Hepatocyte (in vitro differentiated cells): ENCODE measurements at places on chromosomes 7 and 10.
A peak's percentile ranks its signal among the peaks of the same experiment; 100 is the strongest.

DNA sequence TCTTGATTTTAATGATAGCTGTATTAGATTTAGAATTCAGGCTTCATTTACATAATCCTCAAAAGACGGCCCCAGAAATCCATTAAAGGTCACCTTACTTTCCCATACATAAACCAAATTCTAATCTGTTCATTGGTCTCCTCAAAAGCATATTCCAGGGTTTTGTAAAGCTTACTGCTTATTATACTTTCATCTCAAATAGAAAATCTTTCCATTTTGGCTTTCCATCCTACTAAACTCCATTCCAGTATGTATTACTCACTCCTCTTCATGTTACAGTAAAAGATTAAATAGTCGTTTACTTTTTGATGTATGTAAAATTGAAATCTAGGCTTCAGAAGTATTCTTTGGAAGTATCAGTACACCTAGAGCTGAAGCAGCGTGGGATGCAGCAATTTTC lies 143.5 kb upstream of the LRRN3 start:
- no peak for DNase-seq

GRCh38 chr10:71337219-71337701 lies 18.2 kb downstream of the SLC29A3 start:
- DNase-seq: no peak

- DNase-seq: peak; percentile 39
Observed at GRCh38 chr10:124916098-124916584, 25.8 kb upstream of the ZRANB1 start.

DNA sequence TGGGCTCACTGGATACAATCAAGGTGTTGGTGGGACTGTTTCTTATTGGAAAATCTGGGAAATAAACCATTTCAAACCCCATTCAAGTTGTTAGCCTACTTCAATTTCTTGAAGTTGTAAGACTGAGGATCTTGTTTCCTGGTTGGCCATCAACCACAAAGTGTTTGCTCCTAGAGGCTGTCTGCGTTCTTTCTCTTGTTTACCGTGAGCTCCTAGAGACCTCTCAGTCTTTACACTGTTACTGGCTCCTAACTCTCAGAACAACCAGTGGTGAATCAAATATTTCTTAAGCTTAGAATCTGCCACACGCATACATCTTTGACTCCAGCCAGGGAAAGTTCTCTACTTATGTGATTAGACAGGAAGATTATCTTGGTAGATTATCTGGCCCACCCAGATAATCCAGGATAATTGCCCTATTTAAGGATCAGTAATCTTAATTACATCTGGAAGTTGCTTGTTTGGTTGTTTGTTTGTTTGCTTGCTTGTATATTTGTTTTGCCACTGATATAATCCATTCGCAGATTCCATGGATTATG lies 798.7 kb downstream of the IPMK start:
- DNase-seq: no peak

GRCh38 chr10:71326464-71326881 lies 7.4 kb downstream of the SLC29A3 start:
- no peak for DNase-seq

DNA sequence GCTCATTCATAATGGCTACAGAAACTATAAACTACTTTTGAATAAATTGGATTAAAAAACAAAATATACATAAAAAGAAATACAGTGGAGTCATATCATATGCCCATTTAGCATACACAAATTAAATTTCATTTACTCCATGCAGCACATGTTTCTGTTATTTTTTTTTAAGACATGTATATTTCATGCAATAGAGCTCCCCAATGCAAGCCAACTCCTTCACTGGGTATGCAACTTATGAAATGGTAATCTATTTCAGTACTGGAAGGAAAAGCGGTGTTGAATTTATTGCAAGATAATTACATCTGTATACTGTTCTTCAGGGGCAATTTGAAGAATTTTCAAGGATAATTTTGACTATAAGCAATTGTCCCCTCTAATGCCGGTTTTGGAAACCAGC lies 49.9 kb downstream of the NEUROD6 start:
- no peak for DNase-seq

- no peak for DNase-seq
Observed at GRCh38 chr10:44921506-44921905, 10.4 kb downstream of the TMEM72 start.

- DNase-seq: no peak
Observed at GRCh38 chr10:32629910-32630309, 184.0 kb downstream of the CCDC7 start.

DNA sequence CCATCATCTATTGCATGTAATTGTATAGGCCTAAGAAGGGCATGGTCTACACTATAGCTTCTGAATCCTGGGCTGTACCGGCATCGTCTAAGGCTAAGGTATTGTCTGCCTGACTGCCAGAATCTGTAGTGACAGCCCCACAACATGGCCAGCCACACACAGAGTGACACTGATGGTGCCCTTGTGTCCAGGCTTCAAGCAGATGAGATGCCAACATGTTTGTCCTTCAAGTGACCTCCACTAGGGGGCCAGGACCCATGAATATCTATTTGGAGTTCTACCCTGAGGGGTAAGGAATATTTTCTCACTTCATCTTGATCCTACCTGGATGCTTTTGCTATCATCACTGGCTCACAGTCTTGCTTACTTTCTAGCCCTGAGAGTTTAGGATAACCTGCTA lies 1.5 kb downstream of the CYP3A7 start:
- no peak for DNase-seq

GRCh38 chr10:93773120-93773519 lies 15.4 kb downstream of the LGI1 start:
- DNase-seq: no peak

GRCh38 chr7:85405016-85405902 lies 218.4 kb upstream of the SEMA3D start:
- no peak for DNase-seq

GRCh38 chr10:26881600-26882331 lies 21.0 kb upstream of the ABI1 start:
- peak; percentile 63 for DNase-seq

DNA sequence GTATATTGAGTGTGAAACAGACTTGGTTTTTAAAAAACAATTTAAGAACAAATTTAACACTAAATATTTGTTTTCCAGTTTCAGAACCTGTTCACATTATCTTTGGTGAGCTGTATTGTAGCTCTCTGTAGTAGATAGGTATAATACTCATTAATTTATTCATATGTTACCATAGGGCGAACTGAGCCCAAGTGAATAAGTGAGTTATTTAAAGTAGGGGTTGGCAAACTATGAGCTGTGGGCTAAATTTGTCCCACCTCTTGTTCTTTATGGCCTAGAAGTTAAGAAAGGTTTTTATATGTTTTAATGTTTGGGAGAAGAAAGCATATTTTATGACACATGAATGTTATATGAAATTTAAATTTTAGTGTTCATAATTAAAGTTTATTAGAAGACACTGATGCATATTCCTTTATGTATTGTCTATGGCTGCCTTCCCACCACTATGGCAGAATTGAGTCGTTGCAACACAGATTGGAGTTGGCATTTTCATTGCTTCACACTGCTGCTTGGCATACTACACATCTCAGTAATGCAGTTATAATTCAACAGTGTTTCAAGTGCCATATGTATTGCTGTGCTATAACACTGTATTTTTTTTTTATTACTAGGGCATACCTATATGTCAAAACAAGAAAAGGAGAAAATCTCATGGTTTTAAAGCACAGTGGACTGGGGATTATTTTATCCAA lies 146.5 kb downstream of the ADK start:
- DNase-seq: no peak

GRCh38 chr7:2585446-2585845 lies 26.7 kb downstream of the IQCE start:
- no peak for DNase-seq

DNA sequence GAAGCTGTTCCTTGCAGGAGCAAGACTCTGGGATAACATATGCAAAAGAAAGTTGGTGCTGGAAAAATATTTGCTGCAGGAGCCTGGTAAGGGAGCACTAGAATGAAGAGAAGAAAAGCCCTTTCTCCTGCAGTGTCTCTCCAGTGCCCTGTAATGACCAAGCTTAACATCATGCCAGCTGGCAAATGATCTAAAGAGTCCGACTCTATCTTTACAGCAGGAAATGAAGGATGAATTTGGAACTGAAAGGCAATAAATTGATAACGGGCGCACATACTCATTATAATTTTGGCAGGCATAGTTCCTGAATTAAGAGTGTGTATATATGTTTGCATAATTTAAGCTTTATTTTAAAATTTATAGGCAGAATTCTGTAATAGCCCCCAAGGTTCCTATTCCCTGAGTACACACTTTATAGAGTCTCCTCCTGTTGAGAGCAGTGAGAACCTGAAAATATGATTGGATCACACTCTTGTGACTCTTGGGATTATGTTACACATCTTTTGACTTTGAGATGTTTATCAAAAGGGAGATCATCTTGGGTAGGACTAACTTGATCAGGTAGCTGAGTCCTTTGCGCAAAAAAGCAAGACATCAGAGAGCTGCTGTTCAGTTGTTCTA lies 299.0 kb upstream of the MBL2 start:
- no peak for DNase-seq

DNA sequence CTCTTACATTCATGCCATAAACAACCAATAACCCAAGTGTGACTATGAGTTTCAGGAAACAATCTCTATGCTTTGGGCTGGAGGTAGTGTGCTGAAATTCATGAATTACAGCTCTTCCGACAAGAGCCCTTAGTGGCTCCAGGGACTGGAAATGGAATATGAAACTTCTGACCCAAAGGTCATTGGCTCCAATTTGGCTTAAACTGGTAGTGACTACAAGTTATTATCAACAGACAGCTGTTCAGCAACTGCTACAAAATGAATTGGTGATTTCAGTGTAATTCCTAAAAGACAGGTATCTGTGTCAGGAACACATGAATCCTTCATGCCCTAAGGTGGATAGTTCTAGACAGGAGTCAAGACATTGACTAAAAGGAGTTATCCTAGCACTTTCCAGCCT lies 745.4 kb downstream of the PHTF2 start:
- no peak for DNase-seq

DNA sequence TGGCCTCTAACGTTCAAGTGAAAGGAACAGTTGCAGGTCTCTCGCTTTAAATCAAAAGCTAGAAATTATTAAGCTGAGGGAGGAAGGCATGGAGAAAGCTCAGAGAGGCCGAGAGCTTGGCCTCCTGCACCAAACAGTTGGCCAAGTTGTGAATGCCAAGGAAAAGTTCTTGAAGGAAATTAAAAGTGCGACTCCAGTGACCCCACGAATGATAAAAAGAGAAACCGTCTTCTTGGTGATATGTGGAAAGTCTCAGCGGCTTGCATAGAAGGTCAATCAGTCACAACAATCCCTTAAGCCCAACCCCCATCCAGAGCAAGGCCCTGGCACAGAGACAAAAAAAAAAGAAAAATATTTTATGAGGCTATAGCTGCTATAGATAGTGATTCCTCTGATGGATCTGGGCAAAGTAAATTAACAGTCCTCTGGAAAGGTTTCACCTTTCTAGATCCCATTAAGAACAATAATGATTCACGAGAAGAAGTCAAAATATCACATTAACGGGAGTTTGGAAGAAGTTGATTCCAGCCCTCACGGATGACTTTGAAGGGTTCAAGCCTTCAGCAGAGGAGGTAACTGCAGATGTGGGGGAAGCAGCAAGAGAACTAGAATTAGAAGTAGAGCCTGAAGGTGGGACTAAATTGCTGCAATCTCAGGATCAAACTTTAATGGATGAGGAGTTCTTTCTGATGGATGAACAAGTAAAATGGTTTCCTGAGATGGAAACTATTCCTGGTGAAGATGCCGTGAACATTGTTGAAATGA lies 42.5 kb upstream of the INPP5A start:
- DNase-seq: no peak

DNA sequence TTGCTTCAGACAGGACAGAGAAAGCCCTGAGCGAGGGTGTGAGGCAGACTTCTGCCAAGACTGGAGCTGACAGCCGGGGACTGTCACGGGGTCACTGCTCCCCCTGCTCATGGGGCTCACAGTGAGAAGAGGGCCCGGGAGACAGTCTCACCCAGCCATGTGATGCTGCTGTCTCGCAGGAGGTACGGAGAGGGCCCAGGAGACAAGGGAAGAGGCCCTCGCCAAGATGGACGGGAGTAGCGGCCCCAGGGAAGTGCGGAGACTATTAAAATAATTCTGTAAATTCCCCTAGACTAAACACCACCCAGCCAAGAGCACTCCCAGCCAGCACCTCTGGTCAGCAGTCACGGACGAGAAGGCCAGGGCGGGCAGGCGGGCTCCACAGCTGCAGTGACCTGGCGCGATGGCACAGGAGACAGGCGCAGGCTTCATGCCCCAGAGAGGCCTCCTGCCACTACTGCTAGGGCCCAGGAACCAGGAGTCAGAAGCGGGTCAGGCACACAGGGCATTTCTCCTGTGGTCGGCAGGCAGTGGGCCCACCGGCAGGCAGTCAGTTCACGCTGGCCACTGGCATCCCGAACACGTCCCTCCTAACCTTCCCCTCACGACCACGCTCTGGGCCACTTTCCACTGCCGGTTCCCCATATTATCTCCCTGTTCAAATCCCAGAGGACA lies 24.1 kb downstream of the WDR86 start:
- DNase-seq: no peak

DNA sequence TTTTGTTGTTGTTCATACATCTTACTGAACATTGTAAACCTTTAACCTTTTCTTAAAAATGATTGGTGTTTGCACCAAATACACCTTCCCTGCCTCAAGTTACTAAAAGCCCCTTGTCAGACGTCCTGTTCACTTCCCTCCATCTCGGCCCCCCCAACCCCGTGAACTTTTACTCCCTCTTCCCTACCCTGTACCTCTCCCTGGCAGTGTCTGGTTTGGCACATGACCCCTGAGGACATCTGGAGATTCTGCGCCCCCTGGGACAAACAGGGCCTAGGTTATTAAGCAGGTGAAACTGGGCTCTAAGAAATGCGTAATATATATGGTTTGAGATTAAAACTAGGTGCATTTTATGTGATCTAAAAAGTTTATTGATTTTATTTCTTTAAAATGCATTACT lies 1.4 kb downstream of the PPP2R2D start:
- no peak for DNase-seq

DNA sequence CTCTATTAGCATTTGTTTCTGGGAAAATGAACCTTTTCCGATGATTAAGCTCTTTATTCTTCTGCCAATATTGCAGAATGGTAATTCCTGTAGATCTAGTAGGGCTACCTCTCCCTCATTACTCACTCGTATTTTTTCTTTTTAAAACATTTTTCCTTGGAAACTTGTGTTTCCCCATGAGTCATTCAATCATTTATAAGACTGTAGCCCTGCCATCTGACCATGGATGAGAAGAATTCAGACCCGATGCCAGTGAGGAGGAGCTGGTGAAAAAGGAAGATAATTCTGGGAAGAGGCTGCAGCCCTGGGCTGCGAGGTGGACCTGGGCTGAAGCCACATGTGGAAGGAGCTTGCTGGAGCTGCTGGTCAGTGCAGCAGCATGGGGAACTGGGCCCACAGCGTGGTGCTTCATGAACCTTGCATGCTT lies 242.8 kb downstream of the KLF6 start:
- DNase-seq: no peak
